ENCODE measurements at places on chromosomes 1 and 21. TPM values are rescaled to one million over a fixed set of nuclear protein-coding genes. Genes with fewer than 3 reads are reported as not detected.

DNA sequence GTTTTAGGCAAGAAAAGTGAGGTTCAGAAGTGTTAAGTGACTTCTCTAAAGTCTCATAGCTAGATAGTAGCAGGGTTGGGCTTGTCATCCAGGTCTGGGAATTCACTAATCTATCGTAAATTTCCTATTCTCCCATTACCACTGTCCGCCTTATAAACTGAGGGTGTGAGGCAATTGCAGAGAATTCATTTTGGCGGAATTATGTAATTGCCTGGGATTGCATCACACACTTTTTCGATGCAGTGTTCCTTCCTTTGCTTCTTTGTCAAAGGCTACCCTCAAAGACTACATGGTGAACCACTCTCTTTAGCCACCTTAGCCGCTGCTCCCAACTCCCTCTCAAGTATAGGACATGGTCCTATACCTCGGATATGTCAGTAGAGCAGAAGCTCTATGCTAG, 19.1 kb downstream of the SELP start:
- no peak overlapping the region for H3K27ac ChIP-seq
- no peaks in the 10 kb centered on the region for H3K36me3 ChIP-seq
- H3K4me1 ChIP-seq = peaks cover 12% of the 10 kb centered on the region
- no peaks in the 10 kb centered on the region for H3K27me3 ChIP-seq

DNA sequence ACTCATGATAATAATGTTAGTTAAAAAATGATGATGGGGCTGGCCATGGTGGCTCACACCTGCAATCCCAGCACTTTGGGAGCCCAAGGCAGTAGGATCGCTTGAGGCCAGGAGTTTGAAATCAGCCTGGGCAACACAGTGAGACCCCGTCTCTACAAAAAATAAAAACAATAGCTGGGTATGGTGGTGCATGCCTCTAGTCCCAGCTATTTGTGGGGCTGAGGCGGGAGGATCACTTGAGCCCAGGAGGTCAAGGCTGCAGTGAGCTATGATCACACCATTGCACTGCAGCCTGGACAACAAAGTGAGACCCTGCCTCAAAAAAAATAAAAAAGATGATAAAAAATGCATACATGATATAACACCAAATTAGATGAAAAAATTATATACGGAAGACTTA, 5.3 kb downstream of the P3H1 start:
- no peak overlapping the region for H3K4me3 ChIP-seq
- no peak overlapping the region for H3K27ac ChIP-seq
- no peaks in the 10 kb centered on the region for H3K4me1 ChIP-seq

TNFRSF25 gene
- total RNA-seq = 38.9 TPM

- no peak overlapping the region for H3K4me3 ChIP-seq
- no peak overlapping the region for H3K27ac ChIP-seq
- DNase-seq = no peak
- no peaks in the 10 kb centered on the region for H3K36me3 ChIP-seq
Observed at GRCh38 chr1:60903591-60903990, 178.8 kb upstream of the NFIA start.

DNA sequence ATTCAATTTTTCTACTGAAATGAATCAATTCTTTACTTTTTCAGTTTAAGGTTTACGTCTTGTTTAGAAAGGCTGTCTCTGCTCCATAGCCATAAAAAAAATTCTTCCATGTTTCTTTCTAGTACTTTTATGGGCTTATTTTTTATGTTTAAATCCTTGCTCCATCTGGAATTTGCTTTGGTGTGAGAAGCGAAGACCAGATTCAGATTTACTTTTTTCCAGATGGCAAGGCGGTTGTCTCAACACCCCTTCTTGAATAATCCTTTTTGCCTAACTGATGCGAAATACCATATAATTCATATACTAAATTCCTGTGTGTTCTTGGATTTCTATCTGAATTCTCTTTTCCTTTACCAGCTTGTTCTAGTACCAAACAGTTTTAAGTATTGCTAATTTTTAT, 101.5 kb downstream of the C1orf94 start:
- no peak for DNase-seq
- no peaks in the 10 kb centered on the region for H3K36me3 ChIP-seq
- H3K27me3 ChIP-seq = peaks cover 19% of the 10 kb centered on the region
- H3K4me1 ChIP-seq = no peaks in the 10 kb centered on the region
- H3K27ac ChIP-seq = no peak overlapping the region
- no peak overlapping the region for H3K4me3 ChIP-seq

DNA sequence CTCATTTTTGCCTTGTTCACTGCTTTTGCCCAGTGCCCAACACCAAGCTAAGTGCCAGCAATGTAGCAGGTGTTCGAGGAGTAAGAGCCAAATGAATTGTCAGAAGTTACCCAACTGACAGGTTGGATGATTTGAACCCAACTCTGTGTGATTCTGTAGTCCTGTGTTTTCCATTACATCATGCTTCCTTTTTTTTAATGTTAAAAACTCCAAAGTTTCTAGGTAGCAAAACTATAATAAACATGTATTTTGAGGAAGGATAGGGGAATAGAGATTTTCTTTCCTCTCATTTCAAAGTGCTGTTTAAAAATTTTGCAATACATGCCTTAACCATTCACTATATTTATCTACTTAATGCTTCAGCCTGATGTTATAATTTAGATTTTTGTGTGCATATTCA, 34.1 kb downstream of the BCL9 start:
- H3K27ac ChIP-seq = no peak overlapping the region
- no peak overlapping the region for H3K4me3 ChIP-seq
- no peaks in the 10 kb centered on the region for H3K27me3 ChIP-seq
- no peak for DNase-seq

GRCh38 chr1:9183898-9184297, 50.7 kb upstream of the H6PD start:
- H3K36me3 ChIP-seq = peaks cover 2% of the 10 kb centered on the region
- peaks cover 5% of the 10 kb centered on the region for H3K27me3 ChIP-seq
- H3K27ac ChIP-seq = no peak overlapping the region
- H3K4me3 ChIP-seq = peak overlapping the region; percentile 71
- DNase-seq = no peak

DNA sequence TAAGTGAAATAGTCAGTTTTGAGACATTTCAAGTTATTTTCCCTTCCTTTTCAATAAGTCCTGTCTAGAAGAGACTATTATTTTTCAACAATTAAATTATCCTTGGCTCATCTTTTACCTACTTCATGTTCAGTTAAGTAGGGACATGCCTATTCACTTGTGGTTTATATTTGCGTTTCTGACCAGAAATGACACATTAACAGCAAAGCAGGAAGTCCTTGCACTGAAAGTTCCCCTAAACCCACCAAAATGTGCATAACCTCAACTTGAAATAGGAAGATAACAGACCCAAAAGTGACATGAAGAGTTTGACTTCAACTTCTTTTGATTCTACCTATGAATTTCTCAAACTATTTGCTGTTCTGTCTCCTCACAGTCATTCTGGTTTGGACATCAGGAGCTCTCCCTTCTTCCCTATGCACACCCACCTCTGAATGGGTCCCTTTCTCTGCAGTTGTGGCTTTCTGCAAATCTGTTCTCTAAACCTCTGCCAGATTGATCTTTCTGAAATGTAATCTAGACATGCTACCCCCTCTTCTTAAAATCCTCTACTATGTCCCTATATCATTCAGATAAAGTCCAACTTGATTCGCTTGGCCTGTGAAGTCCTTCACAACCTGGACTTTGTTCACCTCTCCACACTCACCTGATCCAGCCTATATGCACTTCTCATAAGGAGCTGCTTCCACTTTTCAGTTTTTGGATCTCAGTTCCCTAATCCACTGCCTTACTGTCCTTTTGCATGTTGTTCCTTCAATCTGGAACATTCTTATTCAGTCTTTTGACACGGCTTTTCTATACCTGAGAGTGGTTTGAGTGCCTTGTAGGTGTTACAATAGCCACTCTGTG, 661.5 kb upstream of the ADGRL4 start:
- H3K36me3 ChIP-seq = no peaks in the 10 kb centered on the region
- H3K27me3 ChIP-seq = no peaks in the 10 kb centered on the region
- H3K4me3 ChIP-seq = no peak overlapping the region

DNA sequence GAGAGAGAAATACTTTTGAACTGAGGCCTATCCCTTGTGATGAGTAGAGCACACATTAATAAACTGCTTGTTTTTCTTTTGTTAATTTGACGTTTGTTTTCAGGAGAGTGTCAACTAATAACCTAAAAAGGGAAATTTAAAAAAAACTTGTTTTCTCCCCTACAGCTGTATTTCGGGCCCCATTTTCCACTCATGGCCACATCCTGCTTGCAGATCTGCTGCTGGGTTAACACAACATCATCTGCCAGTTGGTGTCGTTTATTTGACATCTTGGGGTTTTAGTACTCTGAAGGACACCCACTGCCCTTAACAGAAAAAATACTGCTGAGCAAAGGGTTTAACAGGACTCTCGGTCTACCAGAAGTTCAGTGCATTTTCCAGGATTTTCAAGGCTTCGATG, 848 bp upstream of the PYHIN1 start:
- no peaks in the 10 kb centered on the region for H3K36me3 ChIP-seq
- no peak overlapping the region for H3K27ac ChIP-seq
- H3K27me3 ChIP-seq = no peaks in the 10 kb centered on the region
- no peak overlapping the region for H3K4me3 ChIP-seq
- no peaks in the 10 kb centered on the region for H3K4me1 ChIP-seq
- no peak for DNase-seq

ZNF593OS gene
- total RNA-seq = not detected

DNA sequence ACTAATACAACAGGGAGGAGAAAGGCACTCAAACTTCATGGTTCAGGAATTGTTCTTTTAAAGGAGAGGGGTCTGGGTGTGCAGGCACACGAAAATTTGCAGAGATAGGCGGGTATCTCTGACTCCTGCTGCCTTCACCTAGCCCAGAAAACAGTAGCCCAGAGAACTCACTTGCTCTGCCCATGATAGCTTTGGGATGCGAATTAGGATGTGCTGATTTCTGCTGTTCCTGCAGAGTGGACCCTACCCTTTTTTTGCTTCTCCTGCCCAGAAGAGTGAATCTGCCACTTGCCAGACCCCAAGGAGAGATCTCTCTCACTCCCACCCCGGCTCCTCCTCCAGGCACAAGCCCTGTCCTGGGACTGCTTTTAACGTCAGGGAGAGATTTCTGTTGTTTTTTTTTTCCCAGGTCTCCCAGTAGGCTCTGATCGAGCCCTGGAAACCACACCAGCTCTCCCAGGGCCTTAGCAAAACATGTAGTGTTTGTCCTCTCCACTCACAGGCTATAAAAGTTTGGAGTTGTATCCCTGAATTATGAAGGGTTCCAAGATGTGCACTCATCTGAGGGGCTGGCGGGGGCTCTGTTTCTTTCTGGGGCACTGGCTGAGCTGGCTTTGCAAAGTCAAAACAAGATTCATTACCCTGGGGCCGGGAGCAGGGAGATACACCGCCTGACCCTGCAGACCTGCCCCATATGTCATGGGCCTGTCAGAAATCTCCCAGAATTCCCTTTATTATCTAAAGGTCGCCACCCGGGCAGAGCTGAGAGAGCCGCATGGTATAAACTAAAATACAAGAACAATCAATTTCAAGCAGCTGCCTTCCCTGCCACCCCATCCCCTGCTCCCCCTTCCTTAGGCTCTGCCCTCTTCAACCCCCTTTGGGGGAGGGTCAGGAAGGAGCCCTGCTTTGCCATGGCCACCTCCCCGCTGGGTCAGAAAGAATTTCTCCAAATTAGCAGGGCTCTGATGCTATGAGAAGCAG, 17.9 kb downstream of the PLXNA2 start:
- no peak overlapping the region for H3K4me3 ChIP-seq
- H3K4me1 ChIP-seq = peaks cover 43% of the 10 kb centered on the region
- no peaks in the 10 kb centered on the region for H3K27me3 ChIP-seq
- H3K27ac ChIP-seq = peak overlapping the region; percentile 79

DNA sequence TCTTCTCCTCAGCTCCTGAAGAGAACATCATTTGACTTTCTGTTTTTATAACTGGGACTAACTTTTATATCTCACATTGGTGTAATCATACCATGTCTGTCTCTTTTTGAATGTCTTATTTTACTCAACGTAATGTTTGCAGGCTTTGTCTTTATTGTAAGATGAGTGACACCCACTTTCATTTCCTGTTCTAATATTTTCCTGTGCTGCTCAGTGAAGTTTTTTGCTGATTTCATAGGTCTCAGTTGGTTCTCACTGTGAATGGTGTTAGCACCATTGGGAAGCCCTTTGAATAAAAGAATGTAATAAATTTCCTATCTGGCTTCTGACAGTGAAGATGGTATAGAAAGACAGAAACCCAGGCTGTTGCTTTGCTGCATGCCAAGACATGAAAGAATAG, 84.0 kb downstream of the RAVER2 start:
- no peak for DNase-seq
- no peaks in the 10 kb centered on the region for H3K27me3 ChIP-seq
- H3K36me3 ChIP-seq = peaks cover 18% of the 10 kb centered on the region

DNA sequence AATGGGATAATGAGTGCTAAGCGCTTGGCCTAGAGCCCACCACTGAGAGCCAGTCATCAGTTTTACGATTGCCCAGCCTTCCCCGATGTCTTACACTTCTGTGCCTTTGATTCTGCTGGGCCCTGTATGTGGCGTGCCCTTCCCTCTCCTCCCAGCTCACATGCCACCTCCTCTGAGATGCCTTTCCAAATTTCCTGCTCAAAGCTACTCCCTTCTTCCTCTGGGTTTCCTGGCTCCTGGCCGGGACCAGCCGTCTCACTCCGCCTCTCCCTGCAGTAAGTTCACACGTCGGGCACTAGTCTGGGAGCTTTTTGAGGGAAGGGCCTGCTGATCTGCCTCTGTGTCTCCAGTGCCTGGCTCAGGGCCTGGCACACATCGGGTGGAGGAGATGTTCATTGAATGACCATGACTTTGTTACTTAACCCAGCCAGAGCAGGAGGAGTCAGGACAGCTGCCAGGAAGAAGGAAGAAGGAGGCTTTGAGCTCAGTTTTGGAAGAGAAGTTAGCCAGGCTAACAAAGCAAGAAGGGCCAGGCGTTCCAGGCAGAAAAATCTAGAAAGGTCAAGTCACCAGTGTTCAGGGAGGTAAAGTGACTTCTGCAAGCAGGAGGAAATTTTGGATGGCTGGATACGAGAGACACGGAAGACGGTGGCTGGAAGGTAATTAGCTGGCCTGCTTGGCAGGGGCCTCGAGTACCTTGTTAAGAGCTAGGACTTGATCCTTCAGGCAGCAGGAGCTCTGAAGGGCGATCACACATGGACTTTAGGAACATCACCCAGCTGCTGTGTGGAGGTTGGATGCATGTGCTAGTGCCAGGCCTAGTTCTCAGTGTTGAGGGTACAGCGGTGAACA, 63.6 kb downstream of the EPHB2 start:
- H3K36me3 ChIP-seq = no peaks in the 10 kb centered on the region
- peaks cover 62% of the 10 kb centered on the region for H3K4me1 ChIP-seq
- no peaks in the 10 kb centered on the region for H3K27me3 ChIP-seq
- no peak for DNase-seq

DNA sequence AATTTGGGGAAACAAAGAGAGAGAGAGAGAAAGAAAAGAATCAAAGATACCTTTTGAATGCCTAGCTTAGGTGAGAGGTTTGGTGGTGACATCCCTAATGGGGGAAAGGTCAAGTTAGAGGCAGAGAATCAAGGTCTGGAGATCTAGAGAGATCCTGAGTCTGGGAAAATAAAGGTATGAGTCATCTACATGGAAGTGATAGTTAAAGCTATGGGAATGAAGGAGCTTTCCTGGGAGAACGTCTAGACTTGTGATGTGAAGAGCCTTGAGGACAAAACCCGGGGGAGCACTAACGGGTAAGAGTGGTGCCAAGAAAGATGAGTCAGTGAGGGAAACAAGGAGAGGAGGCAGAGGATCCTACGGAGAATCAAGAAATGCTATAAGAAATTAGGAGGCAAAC, 110.8 kb upstream of the RUNX1 start:
- no peaks in the 10 kb centered on the region for H3K27me3 ChIP-seq
- H3K27ac ChIP-seq = no peak overlapping the region
- no peak for DNase-seq
- H3K36me3 ChIP-seq = no peaks in the 10 kb centered on the region
- H3K4me3 ChIP-seq = no peak overlapping the region

FBXO2 gene
- total RNA-seq = 3.1 TPM

FAM72B gene
- 4.1 TPM for total RNA-seq

SYCP1 gene
- total RNA-seq = not detected

NDUFS5 gene
- 186 TPM for total RNA-seq

Data from mesothelial cell of epicardium (in vitro differentiated cells).